NCI-H1930 (cell line): ENCODE measurements at places on chromosomes 2 and 18.

- DNase-seq: no peak
Observed at GRCh38 chr2:222977121-222977520, 74.9 kb upstream of the KCNE4 start.

- no peak for DNase-seq
Observed at GRCh38 chr2:165530-165929, 98.3 kb downstream of the SH3YL1 start.

GRCh38 chr18:57273194-57273593, 79.2 kb upstream of the ST8SIA3 start:
- DNase-seq: no peak

DNA sequence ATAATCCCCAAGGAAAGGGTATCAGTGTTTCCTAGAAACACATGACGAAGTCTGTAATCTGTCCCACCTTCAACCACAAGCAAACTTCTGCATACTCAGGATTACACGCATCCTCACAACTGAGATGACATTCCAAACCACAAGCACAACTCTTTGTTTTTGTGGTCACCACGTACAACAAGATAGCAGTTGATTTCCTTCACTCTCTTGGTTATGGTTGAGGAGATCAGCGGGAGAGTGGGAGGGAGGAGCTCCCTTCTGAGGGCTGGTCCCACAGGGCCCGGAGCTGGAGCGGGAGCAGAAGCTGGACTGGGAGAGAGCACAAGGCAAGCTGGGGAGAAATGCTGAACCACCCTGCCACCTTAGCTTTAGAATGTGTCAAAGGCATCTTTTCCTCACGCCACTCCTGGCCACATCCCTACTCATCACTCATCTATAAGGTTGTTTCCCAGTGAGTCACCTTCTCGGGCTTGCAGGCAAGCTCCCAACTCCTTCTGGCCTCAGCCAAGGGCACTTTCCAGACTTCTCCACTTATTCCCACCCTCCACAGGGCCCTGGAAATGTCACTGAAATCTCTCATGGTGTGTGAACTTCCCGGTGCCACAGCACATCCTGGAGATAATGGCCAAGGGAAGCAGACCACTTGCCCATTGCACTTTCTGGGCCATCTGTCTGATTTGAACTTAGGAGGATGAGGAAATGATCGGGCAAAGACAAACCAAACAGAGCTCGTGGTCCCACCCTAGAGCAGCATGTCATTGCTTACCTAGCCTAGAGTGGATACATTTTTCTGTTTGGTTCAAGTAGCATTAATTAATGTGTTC, 98.9 kb upstream of the LGALSL start:
- DNase-seq: no peak

DNA sequence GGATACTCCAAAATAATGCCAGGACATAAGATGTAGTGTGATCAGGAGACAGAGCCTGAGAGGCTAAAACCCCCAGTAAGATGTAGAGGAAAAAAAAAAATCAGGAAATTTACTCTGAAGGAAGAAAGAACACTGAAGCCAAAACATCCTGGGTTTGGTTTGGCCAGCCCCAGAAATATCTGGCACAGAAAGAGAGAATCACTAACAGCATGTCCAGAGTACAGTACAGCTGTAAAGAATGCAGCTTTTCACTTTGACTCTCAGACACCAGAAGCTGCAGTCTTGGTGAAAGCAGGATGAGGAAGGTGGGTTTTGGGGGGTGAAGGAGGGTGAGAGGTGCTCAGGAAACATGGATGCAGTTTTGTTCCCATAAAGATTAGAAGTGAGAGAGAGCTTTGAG, 1577.7 kb upstream of the ACVR2A start:
- DNase-seq: no peak

GRCh38 chr2:30355306-30355705, 91.7 kb upstream of the LCLAT1 start:
- no peak for DNase-seq

GRCh38 chr2:20122864-20123263, 71.4 kb upstream of the LAPTM4A start:
- DNase-seq: no peak

- DNase-seq: no peak
Observed at GRCh38 chr2:172848519-172848918, 112.9 kb downstream of the RAPGEF4 start.

GRCh38 chr2:36469106-36469477, 113.5 kb downstream of the CRIM1 start:
- DNase-seq: no peak

DNA sequence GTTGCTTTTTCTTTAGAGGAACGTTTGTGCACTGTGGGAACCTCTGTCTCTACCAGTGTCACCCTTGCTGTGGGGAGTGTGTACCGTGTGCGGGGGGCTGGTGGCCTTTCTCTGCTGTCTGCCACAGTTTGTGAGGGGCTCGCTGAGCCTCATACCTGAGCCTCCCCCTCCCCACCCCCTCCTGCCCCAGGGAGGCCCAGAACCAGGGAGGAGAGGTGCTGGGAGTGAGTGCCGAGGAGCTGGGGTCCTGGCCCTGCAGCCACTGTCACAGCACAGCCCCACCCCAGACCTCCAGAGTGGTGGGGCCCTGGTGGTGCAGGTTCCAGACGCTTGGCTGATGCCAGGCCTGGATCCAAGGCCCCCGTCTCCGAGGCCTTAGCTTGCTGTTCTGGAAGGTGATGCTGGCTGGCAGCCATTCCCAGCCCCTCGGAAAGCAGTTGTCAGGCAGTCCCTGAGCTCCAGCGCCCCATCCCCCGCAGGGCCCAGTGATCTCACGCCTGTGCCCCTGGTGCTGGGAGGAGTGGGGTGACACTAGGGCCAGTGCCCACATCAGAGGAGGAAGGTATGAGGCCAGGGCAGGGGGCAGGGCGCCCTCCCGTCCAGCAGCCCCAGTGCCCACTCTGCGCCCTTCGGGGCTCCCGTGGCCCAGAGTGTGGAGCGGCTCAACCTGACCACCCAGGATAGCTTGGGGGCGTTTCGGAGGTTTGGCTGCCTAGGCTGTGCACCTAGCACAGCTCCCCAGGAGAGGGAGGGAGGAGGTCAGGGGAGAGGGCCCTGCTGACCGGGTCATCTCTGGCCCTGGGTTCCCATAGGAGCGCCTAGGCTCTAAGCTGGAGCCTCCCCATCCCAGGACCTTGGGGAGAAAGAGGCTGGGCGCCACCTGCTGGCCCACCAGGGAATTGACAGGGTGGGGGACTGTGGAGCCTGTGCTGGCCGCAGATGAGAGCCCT, 53.0 kb upstream of the ALPP start:
- peak; percentile 11 for DNase-seq

DNA sequence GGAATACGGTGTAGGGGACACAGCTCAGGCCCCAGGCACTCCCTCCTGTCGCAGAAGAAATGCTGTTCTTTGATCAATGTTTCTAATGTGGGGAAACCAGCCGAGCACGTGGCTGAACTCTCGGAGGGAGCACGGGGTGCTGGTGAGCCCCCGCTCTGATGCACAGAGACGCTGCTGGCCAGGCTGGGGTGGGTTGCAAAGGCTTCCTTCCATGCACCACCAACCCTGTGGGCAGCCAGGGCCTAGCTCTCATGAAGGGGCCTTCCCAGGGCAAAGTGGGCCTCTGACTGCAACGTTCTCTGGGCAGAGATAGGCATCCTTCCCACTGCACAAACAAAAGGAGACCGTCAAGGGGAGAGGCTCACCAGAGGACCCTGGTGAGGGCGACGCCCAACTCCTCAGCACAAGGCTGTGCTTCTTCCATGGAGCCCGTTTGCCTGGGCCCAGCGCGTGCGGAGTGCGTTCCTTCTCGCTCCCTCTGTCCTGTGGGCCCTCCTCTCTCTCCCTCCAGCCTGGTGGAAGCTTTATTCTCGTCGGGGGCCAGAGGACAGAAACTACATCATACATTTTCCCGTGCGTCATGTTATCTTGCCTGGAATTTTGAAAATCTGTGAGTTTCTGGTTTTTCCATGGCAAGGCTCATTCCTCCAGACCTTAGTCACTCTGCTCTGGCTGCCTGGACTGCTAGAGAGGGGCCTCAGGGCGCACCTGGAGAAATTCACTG, 61.1 kb upstream of the SP3 start:
- DNase-seq: no peak

DNA sequence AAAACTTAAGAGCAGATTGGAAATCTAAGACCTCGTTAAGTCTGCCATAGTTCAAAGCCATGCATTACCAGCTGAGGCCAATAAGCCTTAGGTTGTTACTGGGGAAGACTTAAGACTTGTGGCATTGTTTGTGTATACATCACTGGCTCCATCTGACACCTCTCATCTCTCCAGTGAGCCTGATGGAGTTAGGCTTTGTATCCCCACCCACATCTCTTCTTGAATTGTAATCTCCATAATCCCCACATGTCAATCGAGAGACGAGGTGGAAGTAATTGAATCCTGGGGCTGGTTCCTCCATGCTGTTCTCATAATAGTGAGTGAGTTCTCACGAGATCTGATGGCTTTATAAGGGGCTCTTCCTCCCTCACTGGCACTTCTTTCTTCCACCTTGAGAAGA, 404.6 kb downstream of the ARHGAP15 start:
- DNase-seq: no peak

GRCh38 chr2:218516614-218517013, 51.5 kb downstream of the USP37 start:
- DNase-seq: no peak

DNA sequence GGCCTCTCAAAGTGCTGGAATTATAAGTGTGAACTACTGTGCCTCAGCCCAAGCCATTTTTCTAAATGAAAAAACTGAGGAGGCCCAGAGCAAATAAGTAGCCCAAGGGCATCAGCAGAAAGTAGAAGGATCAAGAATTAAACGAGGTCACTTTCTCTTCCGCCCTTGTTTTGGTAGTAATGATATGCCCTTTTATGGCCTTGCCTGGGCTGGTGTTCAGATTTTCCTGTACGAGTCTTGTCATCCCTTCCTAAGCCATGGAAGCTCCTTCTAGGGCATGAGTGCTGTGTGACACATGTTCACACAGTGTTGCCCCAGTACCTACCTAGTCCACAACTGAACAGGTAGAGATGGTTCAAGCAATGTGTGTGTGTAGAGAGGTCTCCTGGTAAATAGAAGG, 6.6 kb downstream of the HPCAL1 start:
- DNase-seq: no peak

DNA sequence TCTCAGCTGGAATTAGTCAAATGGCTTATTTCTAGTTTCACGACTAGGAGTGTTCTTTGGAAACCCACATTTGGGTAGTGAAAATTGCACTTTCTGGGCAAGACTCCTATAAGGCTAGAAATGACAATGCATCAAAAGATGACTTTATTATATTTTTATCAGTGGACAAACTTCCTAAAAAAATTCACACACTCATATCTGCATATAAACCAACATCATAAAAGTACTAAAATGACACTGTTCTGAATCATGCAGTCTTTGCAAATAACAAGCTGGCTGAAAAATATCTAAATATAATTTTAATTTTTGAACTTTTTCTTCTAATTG, 17.6 kb downstream of the MXD1 start:
- DNase-seq: no peak

GRCh38 chr18:58856881-58857280, 7.8 kb upstream of the ZNF532 start:
- no peak for DNase-seq

DNA sequence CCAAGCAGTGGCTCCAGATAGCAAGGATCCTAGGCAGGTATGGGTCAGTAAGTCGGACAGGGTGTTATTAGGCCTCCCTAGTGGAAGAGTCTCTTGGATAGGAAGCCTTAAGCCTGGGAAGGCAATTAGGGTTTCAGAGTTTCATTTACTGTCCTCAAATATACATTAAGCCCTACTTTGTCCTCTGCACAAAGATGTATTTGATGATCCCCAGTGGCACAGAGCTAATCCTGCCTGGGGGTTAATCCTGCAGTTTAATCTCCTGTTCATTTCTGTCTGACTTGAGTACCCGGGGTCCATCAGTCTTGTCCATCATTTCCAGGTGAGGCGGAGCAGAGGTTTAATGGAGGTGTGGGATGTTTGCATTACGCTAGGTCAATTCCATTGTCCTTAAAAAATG, 62.0 kb downstream of the MTCL1 start:
- no peak for DNase-seq

- no peak for DNase-seq
Observed at GRCh38 chr2:44957656-44958327, 16.3 kb downstream of the SIX3 start.

- DNase-seq: no peak
Observed at GRCh38 chr2:239305771-239306170, 95.0 kb downstream of the HDAC4 start.

- no peak for DNase-seq
Observed at GRCh38 chr2:186431306-186431705, 54.8 kb upstream of the ZC3H15 start.

DNA sequence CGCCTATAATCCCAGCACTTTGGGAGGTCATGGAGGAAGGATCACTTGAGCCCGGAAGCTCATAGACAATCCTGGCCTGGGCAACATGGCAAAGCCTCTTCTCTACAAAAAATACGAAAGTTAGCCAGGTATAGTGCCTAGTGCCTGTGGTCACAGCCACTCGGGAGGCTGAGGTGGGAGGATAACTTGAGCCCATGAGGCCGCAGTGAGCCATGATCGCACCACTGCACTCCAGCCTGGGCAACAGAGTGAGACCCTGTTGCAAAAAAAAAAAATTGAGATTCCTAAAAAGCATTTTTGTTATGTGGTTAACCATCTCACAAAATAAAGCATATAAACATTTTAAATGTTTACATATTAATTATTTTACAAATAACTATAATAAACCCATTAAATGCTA, 13.9 kb downstream of the PCBP1 start:
- DNase-seq: no peak

- no peak for DNase-seq
Observed at GRCh38 chr18:58411323-58411722, 217.6 kb downstream of the ALPK2 start.

DNA sequence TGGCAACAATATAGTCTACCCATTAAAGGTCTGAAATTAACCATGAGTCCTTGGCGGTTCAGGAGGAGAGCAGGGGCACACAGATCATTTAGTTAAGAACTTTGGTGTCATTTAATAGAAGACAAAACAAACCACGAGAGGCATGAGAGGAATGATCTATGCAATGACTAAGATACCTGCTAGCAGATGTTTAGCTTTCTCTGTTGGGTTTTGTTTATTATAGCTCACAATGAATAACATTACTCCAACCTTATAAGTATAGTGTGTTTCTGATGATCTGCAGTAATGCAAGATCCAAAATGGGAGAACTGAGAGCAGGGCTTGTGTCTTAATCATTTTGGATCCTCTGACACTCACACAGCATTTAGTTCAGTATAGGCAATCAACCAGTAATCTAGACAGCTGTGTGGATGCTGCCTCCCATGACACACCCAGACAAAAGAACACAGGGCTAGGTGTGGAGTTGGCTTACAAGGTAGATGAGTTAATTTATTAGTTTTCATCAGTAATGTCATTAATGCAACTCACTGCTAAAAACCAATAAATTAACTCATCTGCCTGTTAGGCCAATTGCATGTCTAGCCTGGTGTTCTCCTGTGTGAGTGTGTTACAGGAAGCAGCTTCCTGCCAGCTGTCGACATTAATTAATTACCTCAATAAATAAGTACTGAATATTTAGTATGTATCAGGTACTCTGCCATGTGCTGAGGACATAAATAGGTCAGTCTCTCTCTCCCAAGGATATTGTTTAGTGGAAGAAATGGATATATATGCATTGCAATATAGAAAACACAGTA, 92.3 kb downstream of the CLIP4 start:
- no peak for DNase-seq

GRCh38 chr2:237512774-237513466, 25.9 kb downstream of the MLPH start:
- DNase-seq: peak; percentile 71
